ENCODE measurements at places on chromosomes 4 and X. TPM values are rescaled to one million over a fixed set of nuclear protein-coding genes. Genes with fewer than 3 reads are reported as not detected.

DNA sequence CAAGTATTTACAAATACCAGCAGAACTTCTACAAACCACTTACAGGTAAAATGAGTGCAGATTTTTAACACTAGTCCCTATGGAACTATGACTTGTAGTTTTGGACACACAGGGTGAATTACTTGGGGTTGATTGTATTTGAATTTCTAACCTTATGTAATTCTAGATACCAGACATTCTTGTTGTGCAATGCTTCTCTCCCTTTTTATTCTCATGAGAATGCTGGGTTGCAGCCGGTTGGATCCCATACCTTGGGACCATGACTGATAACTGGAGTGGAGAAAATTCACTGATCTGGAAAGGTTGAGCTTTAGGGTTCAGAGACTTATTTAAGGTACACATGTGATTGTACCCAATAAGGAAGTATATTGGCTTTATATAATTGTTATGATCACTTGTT is 8.8 kb downstream of the TET2 start:
- no peak for DNase-seq

DNA sequence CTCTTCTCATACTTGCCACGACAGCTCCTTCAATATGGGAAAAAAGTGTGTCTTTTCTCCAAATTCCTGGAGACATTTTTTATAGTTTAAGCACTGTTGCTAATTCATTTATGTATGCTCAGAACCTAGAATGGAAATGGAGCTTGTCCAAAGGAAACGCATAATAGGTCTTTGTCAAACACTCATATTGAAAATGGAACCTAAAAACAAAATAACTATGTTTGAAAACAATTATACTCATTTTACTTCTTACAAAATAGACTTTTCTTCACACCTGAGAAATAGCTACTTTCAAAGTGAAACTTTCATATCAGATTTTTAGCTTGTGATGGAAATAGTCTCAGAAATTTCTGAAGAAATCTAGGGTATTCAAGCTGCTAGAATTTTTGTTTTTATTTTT is 529.7 kb upstream of the BOD1L1 start:
- no peak for DNase-seq

GRCh38 chr4:7076696-7077082 is 8.8 kb upstream of the GRPEL1 start:
- no peak for DNase-seq

DNA sequence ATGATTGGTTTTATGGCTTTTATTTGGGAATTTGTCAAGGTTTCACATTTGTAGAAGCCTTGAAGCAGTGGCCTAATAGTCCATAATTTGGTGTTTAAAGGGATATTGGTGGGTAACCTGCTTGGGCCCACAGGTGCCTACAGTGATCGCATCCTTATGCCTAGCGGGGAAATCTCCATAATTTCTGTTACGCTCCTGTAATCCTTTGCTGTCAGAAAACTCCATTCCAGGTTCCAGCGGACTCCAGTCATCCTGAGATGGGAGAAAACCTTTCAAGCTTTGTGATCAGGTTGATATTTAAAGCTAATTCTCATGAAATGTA is 257.0 kb upstream of the JADE1 start:
- DNase-seq: no peak

DNA sequence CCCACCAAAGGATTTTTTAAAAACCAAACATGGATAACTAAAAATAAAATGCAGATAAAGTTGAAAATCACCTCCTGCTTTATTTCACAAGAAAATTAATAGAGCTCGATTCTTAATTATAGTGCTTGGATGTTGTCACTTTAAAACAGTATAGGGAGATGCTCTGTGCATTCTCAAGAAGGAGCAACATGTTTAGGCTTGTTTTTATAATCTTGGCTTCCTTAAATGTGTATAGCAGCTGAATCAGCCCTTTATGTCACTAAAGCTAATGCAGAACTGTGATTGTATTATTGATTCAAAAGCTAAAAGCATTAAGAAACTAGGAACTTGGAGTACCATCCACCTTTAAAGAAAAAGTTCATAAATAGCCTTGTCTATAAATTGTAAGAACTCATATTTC is 12.9 kb downstream of the UTP3 start:
- DNase-seq: no peak

Gene TREX2
- 6.3 TPM for total RNA-seq

Gene CLRN2
- total RNA-seq: not detected

Gene TBX22
- total RNA-seq: 0.23 TPM

Gene SLC39A8
- 19.2 TPM for total RNA-seq
